ENCODE measurements at places on chromosomes 4 and X. TPM values are rescaled to one million over a fixed set of nuclear protein-coding genes. Genes with fewer than 3 reads are reported as not detected.

The GATA1 gene
- total RNA-seq: not detected

The RAI2 gene
- total RNA-seq: 0.17 TPM

The AFM gene
- not detected for total RNA-seq

The PLP1 gene
- not detected for total RNA-seq

The PHOX2B gene
- not detected for total RNA-seq

The IGFBP7 gene
- 283 TPM for total RNA-seq

The S100P gene
- total RNA-seq: 184 TPM

The F8A1 gene
- 90.1 TPM for total RNA-seq

The RAB33B gene
- total RNA-seq: 2.9 TPM

The KIAA1210 gene
- total RNA-seq: 0.03 TPM

The IBSP gene
- not detected for total RNA-seq

The EMCN gene
- total RNA-seq: not detected

The ARHGAP6 gene
- 0.01 TPM for total RNA-seq

The DIPK2B gene
- total RNA-seq: not detected

The MAGEA9B gene
- total RNA-seq: not detected

The SMIM43 gene
- total RNA-seq: 0.23 TPM

The BANK1 gene
- 0.58 TPM for total RNA-seq

The MAGEA10 gene
- not detected for total RNA-seq

The PF4V1 gene
- total RNA-seq: not detected

The NDST4 gene
- total RNA-seq: not detected

The ADH1C gene
- total RNA-seq: not detected

The ACE2 gene
- not detected for total RNA-seq

The ATP8A1 gene
- 0.01 TPM for total RNA-seq

All from A549 treated with AZD2906 at 1 μM for 4 hours (cell line).